Skin of body (tissue), 3 donors: ENCODE measurements at places on chromosomes 12 and 14. TPM values are rescaled to one million over a fixed set of nuclear protein-coding genes. Genes with fewer than 3 reads are reported as not detected.

SLC6A13 gene
- 0.39 TPM for total RNA-seq

LBHD2 gene
- total RNA-seq: not detected

DNA sequence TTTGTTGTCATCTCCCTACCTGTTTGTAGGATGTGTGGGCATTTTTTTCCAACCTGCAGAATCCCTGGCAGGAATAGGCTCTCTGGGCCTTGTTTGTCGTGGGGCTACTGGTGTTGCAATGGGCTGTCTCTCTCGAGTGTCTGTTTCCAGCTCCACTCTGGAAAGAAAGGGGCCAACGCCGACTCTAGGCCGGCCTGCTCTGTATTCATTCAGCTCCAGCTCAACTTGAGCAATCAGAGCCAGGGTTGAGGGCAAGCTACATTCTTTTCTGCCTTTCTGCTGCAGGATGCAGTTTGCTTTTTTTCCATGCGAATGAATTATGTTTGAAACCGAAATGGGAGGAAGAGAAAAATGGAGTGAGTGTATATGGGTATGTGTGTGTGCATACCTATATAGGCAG, 2.3 kb downstream of the JDP2 start:
- DNase-seq: no peak

- no peak for DNase-seq
Measured at GRCh38 chr12:127595506-127595905, 671.5 kb upstream of the TMEM132C start.
